Astrocyte (in vitro differentiated cells and primary cell): ENCODE measurements at places on chromosomes 5 and 9. TPM values are rescaled to one million over a fixed set of nuclear protein-coding genes. Genes with fewer than 3 reads are reported as not detected.

GRCh38 chr5:132370971-132371602, 1.6 kb downstream of the SLC22A5 start:
- no peak for DNase-seq

- no peak for DNase-seq
Measured at GRCh38 chr9:134658378-134658955, 16.9 kb downstream of the COL5A1 start.

GRCh38 chr9:137834846-137835546, 42.6 kb upstream of the CACNA1B start:
- no peak for DNase-seq

DNA sequence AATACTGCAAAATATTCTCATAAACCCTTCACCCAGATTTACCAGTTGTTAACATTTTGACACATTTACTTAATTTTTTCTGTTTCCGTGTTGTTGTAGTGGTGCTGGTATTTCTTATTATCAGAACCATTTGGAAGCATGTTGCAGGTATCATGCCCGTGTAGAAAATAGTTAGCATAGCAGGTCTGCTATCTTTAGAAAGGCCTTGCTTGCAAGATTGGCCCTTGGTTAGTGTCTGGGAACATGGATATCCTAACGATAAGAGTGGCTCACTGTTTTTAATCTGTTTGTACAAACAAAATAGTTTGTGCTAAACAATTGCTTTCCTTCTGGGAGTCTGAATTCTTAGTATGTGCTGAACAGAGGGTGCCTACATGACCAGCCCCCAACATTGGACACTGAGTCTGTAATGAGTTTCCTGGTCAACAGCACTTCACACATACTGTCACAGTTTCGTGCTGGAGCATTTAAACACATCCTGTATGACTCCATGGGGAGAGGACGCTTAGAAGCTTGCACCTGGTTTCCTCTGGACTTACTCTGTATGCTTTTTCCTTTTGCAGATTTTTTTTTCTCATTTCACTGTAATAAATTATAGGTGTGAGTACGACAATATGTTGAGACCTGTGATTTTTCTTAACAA, 66.9 kb downstream of the MAN2A1 start:
- no peak for DNase-seq

- peak; percentile 94 for DNase-seq
Measured at GRCh38 chr5:111530298-111530740, 18.0 kb upstream of the STARD4 start.

DNA sequence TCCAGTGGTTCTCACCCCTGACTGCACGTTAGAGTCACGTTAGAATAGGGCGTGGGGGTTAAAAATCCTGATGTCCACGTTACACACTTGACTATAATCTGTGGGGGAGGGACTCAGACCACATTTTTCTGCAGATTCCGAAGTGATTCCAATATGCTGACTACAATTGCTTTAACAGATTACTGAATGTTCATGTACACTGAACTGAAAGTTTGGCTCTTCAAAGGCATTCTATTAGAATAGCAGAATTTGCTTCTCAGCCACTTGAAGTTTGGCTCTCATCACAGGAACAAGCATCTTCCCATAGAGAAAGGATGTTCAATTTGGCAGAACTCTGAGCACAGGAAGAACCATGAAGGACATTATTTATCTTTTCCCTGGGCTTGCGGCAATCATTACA, 84.5 kb downstream of the HAPLN1 start:
- DNase-seq = peak; percentile 66

GRCh38 chr9:33809506-33809905, 7.5 kb upstream of the UBE2R2 start:
- DNase-seq = no peak

DNA sequence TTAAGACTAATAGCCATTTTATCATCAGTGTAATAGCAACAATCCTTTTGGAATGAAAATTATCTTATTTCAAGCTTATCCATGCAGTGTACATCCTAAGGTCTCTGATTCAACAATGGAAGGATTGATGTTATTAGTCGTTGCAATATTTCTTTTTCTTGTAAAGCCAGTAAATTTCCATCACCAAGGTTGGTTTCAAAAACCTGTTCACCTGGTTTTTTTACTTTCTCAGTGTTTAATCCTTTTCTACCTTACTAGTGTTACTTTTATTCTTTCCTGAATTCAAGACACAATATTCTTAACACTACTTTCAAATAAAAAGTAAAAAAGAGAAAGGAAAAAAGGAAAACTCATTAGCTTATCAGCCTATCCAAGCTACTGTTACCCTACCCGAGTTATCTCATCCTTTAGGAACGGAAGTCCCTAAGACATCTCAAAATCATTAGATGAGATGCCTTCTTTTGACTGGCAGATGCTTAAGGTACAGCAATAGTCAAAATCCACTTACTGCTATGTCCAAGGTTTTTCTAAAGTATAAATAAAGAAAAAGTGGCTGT, 5.4 kb downstream of the ZFR start:
- DNase-seq = no peak

DNA sequence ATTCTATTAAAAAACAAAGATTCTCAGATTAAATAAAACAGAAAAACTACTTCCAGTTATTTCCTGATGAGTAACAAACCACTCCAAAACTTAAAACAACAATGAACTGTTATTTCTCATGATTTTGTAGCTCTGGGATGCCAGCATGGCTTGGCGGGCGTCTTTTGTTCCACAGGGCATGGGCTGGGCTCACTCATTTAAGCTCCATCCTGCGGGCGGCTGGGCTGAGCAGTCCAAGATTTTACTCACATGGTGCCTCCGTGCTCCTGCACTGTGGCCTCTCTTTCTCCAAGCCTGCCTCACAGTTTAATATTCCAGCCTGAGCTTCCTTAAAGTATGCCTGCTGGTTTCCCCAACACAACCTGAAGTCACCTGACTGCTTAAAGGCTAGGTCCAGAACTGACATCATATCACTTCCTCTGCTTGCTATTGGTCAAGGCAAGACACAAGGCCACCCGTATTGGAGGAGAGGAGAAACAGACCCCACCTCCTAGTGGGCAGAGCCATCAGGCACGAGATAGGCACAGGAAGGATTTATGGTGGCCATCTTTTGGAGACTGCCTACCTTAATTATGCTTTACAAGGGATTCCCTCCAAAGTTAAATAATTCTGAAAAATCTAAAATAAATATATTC, 41.6 kb upstream of the ZBTB43 start:
- DNase-seq = peak; percentile 25

- DNase-seq = no peak
Measured at GRCh38 chr5:26518065-26518464, 520.3 kb downstream of the CDH9 start.

DNA sequence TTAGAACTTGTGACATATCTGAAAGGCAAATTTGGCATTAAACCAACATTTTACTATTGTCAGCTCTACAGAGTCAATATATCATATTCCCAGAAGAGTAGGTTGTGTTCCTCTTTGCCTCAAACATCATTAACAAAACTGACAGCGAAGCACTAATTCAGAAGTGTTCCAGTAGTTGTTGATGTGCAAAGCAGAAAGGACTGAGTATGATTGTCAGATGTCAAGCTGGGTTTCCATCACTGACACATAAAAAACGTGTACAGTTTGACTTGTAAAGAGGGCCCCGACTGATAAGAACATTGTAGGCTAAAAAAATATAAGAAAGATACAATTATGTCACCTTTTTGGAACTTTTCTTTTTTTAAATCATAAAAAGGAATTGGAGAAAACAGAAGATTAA, 101.5 kb upstream of the ZNF608 start:
- DNase-seq = no peak

- peak; percentile 95 for DNase-seq
Measured at GRCh38 chr5:171757853-171758535, 27.6 kb upstream of the SMIM23 start.

GRCh38 chr9:114450181-114450580, 55.1 kb downstream of the WHRN start:
- DNase-seq = no peak

DNA sequence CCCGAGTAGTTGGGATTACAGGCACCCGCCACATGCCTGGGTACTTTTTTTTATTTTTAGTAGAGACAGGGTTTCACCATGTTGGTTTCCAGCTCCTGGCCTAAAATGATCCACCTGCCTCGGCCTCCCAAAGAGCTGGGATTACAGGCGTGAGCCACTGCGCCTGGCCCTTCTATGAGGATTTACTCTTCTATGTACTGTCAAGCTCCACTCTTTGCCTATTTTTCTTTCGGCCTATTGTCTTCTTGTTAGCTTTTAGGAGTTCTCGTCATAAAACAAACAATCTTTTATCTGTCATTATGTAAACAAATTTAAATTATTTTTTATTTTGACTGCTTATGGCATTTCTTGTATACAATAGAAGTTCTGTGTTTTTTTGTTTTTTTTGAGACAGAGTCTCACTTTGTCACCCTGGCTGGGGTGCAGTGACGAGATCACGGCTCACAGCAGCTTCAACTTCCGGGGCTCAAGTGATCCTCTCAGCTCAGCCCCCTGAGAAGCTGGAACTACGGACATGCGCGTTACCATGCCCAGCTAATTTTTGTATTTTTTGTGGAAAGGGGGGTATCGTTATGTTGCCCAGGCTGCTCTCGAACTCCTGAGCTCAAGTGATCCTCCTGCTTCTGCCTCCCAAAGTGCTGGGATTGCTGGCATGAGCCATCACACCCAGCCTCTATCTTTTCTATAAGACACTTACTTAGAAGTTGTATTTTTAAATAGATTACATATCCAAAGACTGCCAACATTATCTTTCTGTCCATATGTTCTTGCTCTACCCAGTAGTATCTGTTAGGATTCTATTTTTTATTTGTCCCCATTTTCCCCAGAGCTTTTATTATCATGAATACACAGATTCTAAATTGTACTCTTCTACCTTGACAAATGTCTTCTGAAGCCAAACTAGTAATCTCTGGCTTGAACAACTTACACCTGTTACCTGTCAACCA, 29.2 kb downstream of the CSNK1A1 start:
- DNase-seq = no peak

GRCh38 chr5:141683596-141684141, 1.6 kb upstream of the ARAP3 start:
- no peak for DNase-seq

DNA sequence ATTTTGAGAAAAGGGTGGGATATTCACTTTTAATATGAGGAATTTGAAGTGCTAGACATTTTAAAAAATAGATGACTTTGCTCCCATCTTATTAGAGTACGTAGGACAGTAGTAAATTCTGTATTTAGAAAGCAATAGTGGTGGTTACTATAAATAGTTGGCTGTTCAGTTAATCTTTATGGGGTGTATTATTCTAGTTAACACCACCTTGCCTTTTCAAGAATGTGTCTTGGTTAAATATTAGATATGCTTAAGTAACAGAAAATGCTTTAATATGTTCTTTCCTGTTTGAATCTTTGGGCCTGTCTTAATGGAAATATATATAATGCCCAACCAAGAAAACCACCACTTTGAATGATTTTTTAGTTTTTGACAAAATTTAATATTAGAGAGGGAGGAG, 608.7 kb upstream of the FAM174A start:
- no peak for DNase-seq

GRCh38 chr5:505951-506525, 18.2 kb downstream of the SLC9A3 start:
- DNase-seq = no peak

DNA sequence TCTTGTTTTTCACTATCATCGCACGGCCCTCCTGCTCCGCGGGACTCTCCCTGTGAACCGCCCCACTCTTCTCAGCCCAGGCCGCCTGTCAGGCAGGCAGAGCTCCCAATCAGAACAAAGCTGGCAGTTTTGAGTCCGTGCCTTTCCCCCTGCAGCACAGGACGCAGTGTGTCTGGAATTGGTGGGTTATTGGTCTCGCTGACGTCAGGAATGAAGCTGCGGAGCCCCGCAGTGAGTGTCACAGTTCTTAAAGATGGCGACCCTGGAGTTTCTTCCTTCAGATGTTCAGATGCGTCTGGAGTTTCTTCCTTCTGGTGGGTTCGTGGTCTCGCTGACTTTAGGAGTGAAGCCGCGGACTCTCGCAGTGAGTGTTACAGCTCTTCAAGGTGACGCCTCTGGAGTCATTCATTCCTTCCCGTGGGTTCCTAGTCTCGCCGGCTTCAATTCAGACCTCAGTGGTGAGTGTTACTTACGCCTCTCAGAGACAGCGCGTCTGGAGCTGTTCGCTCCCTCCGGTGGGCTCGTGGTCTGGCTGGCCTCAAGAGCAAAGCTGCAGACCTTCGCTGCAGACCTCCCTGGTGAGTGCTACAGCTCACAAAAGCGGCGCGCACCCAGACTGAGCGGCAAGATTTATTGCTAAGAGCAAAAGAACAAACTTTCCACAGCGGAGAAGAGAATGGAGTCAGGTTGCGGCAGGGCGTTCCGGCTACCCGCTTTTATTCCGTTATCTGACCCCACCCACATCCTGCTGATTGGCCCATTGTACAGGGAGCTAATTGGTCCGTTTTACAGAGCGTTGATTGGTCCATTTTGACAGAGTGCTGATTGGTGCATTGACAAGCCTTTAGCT, 7.4 kb downstream of the ZDHHC11B start:
- no peak for DNase-seq

DNA sequence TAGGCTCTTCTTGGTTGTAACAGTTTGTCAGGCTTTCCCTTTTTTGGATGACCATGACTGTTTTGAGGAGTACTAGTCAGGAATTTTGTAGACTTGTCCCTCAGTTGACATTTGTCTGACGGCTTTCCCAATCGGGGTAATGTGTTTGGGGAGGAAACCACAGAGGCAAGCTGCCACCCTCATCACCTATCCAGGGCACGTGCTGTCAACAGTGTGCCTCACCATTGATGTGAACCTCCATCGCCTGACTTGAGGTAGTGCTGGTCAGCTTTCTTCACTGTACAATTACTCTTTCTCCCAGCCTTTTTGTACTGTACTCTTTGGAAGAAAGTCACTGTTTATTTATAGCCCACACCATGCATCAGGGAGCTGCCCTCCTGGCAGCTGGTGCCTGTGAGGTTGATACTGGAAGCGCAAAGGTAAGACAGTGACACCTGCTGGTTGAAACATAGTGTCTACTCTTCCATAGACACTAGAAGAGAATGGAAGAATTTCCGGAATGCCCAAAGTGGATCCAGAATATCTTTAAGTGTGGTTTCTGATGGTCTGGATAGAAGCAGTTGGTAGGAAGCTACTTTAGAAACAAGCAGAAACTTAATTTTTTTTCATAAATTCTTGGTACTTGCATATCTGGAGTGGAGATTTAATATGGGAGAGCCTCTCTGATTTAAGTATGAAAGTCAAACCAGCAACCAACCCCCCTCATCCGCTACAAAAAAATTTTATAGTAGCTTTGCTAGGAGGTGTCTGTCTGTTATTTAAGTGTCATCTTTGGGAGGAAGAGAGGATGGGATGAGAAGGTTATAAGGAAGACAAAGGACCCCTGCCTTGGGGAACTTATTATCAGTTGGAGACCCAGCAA, 69.3 kb downstream of the SNX30 start:
- DNase-seq = peak; percentile 74

- peak; percentile 99 for DNase-seq
Measured at GRCh38 chr9:16062542-16063240, 509.8 kb downstream of the CCDC171 start.

- DNase-seq = peak; percentile 65
Measured at GRCh38 chr5:37272511-37272910, 23.3 kb upstream of the CPLANE1 start.

The TAF11L5 gene
- not detected in 2 replicates for total RNA-seq

The DCTN3 gene
- total RNA-seq = 93.0 and 94.8 TPM in 2 replicates

The AQP3 gene
- 3.2 and 4.6 TPM in 2 replicates for total RNA-seq
